ENCODE measurements at places on chromosomes 12 and 14.

DNA sequence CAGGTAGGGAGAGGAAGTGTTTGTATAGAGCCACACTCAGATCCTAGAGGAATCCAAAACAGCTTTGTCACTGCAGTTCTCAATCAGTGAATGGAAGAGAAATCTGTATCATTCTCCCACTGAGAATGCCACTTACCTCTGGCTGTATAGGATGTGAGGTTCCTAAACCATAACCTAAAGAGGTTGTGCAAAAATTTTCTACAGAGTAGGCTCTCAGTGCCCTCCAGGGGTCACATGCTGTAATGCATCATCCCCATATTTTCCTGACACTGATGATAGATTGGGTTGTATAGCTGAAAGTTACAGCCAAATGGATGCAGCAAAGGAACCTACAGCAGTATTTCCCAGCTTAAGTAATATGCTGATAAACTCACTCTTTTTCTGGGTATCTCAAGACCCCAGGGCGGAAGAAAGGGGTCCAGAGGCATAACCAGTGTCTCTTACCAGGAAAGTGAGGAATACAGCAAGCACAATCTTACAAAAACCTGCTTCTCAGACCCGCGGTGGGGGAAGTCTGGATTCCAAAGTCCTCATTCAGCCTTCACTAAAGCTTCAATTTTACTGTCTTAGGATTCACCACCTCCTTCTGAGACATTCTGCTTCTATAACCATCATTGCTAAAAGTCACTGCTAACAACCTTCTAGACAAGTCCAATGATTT, 3.8 kb downstream of the BCDIN3D start:
- DNase-seq, result no peak

GRCh38 chr12:67647799-67648520, 585 bp upstream of the DYRK2 start:
- no peak for DNase-seq

DNA sequence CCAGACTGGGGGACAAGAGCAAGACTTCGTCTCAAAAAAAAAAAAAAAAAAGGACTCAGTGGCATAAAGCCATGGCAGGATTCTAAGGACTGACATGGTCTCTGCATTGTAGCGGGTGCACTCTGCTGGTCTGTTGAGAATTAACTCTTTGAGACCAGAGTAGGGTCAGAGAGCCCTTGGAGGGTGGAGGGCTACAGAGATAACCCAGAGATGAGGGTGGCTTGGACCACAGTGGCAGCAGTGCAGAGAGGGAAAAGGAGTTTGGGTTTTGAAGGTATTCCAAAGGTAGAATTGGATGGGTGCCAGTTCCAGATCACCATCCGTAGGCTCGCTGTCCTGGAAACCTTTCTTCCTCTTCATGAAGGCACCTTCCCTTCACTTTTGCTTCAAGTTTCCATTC, 14.3 kb upstream of the DYNC1H1 start:
- DNase-seq, result no peak

GRCh38 chr14:99401621-99402284, 78.9 kb downstream of the SETD3 start:
- no peak for DNase-seq

- no peak for DNase-seq
Measured at GRCh38 chr14:102523569-102524450, 14.2 kb upstream of the ANKRD9 start.

DNA sequence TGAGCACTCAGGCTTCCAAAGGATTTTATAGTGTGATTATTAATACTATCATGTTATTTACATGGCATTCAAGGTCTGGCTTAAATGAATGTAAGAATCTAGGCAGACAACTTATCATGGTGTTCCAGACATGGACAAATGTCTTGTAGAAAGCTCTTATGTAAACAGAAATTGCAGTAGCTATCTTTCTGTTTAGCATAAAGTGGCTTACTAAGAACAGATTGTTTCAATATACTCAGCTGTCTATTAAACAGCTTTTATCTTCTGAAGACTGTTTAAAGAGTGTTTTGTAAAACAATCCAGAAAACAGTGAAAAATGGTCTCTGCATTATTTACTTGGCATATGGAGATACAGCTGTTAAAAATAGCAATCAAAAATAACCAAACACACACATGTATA, 1061.8 kb upstream of the SEL1L start:
- DNase-seq, result no peak

DNA sequence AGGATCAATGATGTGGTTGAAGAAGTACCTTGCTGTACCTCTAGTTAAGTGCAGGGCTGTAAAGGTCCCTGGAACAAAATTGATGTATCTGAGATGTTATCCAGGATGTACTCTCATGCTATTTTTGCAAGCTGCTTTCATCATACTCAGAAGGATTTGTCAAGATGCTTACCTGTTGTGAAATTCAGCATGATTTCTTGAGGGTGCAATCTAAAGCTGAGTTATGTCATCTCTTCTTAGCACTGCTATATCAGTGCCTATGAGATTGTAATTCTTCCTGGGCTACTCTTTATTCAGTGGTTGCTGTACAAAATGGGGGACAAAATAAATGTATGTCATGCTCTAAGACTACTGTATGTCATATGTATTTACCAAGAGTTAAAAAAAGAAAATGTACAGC, 340.7 kb upstream of the LMO3 start:
- no peak for DNase-seq

GRCh38 chr14:105927096-105928060, 401.0 kb downstream of the TMEM121 start:
- no peak for DNase-seq

GRCh38 chr14:31835049-31835448, 242.1 kb upstream of the ARHGAP5 start:
- DNase-seq, result no peak

DNA sequence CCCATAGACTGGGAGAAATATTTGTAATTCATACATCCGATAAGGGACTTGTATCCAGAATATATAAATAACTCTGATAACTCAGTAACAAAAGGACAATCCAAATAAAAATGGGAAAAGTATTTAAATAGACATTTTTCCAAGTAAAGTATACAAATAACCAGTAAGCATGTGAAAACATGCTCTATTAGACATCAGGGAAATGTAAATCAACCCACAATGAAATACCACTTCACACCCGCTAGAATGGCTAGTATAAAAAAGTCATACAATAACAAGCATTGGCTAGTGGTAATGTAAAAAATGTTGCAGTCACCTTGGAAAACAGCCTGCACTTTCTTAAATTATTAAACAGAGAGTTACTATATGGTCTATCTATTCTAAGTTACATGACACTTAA, 650.7 kb downstream of the C12orf50 start:
- no peak for DNase-seq

- no peak for DNase-seq
Measured at GRCh38 chr14:88164906-88165534, 158.0 kb downstream of the KCNK10 start.

GRCh38 chr14:64082837-64083236, 211.3 kb downstream of the ESR2 start:
- no peak for DNase-seq

- no peak for DNase-seq
Measured at GRCh38 chr12:28799348-28799747, 349.7 kb upstream of the FAR2 start.

GRCh38 chr14:32382704-32383103, 53.6 kb downstream of the AKAP6 start:
- no peak for DNase-seq

GRCh38 chr12:85664429-85664828, 171.8 kb downstream of the RASSF9 start:
- no peak for DNase-seq

GRCh38 chr14:73394317-73394716, 64.0 kb downstream of the NUMB start:
- no peak for DNase-seq

DNA sequence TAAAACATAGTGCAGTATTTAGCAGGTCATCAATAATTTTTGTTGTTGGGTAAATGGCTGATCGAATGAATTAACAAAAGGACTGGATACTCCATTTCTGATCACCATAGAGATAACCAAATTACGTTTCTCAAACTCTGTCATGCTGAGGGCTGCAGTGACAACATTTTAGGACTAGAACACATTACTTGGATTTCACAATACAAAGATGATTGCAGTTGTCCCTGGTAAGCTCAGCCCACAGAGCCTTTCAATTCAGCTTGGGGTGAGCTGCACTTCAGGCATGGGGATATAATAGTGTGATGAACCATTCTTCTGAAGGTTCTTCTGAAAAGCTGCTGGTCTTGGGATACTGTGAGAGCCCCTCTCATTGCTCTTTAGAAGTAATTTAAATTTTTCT, 74.3 kb downstream of the FAR2 start:
- DNase-seq, result no peak

DNA sequence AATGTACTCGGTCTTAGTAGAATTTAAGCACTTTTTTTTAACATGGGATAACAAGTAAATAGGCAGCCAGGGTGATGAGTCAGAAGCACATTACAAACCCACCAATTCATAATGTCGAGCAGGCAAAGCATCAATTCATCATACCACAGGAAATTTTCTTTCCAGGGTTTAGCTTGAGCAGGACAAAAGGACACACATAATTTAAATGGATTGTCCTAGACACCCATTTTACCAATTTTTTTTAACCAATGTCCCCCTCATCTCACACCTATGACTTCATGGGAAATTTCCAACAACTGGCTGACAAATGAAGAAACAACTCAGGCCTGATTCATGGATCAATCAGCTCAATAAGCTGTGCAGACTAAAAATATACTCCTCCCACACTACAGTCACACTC, 58.8 kb upstream of the FOXG1 start:
- DNase-seq, result no peak

- DNase-seq, result no peak
Measured at GRCh38 chr12:125110641-125111360, 45.6 kb downstream of the AACS start.

- DNase-seq, result no peak
Measured at GRCh38 chr12:91577586-91578539, 395.2 kb upstream of the DCN start.

DNA sequence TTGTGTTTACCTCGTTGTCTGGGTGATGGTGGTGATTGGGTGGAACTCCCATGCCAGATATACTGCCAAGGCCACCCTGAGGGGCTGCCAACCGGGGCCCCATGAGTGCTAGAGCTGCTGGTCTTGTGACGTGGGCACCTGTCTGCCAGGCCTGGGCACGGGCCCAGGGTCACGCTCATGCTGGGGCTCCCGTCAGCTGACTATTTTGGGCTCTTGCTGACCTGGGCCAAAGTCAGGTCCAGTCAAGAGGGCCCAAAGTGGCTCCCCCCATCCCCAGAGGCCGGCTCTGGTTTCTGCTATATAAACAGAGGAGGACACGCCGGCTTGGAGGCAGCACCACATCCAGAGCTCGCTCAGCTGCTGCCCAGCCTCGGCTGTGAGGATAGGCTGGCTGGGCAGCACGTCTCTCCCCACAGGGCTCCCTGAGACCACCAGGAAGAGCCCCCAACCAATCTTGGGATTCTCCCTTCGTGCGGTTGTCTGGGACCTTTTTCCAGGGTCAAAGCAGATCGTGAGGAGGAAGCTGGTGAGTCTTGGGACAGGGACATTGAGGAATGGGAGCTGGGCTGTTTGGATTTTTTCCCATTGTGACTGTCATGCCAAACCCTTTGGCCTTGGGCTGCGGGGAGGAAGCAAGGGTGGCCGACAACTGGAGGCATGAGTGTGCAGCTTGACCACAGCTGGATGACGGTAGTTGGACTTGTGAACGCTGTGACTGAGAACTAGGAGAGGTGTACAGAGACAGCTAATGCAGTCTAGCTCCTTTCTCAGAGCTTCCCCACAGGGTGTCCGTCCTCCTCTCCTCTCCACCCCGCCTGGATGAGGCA, 7.6 kb upstream of the NR4A1 start:
- no peak for DNase-seq

- no peak for DNase-seq
Measured at GRCh38 chr14:50060871-50061663, 55.3 kb downstream of the VCPKMT start.

GRCh38 chr14:70908935-70909641, 1.8 kb downstream of the PCNX1 start:
- no peak for DNase-seq

DNA sequence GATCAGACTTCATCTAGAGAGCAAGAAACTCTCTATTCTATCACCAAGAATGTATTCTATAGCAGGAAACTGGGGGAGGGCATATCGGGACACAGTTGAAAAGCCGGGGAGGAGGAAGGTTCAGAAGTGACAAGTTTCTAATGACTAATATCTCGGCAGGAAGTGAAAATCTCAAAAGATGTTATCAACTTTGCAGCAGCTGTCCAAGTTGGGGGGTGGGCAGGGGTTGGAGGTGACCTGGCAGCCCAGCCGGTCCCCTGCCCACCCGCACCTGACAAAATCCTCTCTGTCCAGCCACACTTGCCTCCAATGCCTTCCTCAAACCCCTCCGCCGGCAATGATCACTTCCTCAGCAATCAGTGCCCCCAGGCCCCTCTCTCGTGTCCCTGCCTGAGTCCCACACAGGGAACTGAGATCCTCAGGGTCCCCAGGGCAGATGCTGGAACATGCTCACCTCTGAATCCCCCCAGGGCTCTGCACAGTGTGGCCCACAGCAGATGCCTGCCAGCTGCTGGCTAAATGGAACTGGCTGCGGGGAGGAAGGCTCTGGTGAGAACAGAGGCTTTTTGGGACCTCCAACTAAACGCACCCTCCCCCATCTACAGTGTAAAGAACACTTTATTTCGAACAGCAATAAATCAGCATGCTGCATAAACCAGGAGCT, 43.9 kb downstream of the CCDC88C start:
- no peak for DNase-seq

DNA sequence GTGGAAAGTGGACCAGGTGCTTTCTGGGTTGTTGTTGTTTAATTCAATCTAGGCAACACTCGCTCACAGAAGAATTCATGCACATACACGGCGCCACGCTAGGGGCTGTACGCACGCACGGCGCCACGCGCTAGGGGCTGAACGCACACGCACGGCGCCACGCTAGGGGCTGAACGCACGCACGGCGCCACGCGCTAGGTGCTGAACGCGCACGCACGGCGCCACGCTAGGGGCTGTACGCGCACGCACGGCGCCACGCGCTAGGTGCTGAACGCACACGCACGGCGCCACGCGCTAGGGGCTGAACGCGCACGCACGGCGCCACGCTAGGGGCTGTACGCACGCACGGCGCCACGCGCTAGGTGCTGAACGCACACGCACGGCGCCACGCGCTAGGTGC, 54.3 kb downstream of the NINJ2 start:
- no peak for DNase-seq

GRCh38 chr14:99077076-99077843, 194.7 kb downstream of the BCL11B start:
- DNase-seq, result no peak

DNA sequence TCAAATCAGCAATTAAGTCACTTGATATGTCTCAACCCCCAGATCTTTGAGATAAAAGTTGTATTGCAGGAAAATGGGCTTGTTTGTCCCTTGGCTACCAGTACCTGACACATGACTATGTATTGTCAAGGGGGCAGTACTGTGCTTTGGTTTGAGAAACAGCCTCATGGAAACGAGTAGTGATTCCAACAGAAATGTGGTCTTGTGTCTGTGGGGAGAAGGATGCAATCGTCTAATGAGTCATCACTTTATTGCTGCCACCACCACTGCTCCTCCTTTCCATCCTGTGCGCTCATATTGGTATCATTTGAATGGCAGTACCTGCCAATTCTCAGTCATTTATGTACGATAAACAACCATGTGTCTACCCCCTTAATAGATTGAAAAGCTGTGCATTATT, 72.8 kb upstream of the ARHGAP5 start:
- no peak for DNase-seq

GRCh38 chr12:110638796-110639195, 24.9 kb downstream of the TCTN1 start:
- DNase-seq, result no peak

- peak; percentile 20 for DNase-seq
Measured at GRCh38 chr12:70719672-70720420, 82.6 kb upstream of the PTPRB start.

GRCh38 chr12:74317078-74317601, 220.5 kb upstream of the ATXN7L3B start:
- DNase-seq, result no peak
